ENCODE measurements at places on chromosomes 13 and 19. TPM values are rescaled to one million over a fixed set of nuclear protein-coding genes. Genes with fewer than 3 reads are reported as not detected.
A peak's percentile ranks its signal among the peaks of the same experiment; 100 is the strongest.

The ZSCAN5A gene
- 7.7 TPM for total RNA-seq

The FSD1 gene
- 19.7 TPM for total RNA-seq

DNA sequence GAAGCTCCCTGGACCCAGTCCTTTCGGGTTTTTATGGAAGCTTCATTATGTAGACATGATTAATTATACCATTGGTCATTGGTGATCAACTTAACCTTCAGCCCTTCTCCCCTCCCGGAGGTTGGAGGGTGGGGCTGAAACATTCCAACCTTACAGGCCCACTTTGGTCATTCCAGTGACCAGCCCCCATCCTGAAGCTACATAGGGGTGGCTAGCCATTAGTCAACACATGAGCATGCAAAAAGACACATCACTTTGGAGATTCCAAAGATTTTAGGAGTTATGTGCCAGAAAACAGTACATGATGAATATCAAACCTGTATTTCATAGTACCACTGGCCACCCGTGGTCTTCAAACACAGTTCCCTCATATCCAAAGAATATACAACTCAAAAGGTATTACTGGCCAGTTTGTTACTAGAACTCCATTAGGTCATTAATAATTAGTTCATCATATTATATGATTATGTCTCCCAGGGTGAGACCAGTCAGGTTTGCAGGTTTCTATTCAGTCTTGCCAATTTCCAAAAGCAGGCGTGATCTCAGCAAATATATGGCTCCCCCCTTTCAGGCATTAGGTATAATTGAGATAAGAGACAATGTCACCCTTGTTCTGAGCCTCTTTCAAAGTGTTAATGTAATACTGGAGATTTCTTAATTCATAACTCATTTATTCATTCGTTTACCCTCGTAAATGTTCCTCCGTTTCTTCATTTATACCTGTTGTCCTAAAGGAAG is 11.1 kb downstream of the PPP5C start:
- H3K4me3 ChIP-seq, result no peak overlapping the region
- no peaks in the 10 kb centered on the region for H3K27me3 ChIP-seq
- no peak for DNase-seq
- no peak overlapping the region for H3K27ac ChIP-seq

DNA sequence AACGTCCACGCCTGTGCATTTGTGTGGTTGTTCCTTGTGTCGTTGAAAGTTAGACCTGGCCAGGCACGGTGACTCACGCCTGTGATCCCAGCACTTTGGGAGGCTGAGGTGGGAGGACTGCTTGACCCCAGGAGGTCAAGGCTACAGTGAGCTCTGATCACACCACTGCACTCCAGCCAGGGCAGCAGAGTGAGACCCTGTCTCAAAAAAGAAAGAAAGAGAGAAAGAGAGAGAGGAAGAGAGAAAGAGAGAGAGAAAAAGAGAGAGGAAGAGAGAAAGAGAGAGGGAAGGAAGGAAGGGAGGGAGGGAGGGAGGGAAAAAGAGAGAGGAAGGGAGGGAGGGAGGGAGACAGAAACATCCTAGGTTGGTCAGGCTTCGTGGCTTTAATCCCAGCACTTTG is 5.1 kb downstream of the ZNF114 start:
- H3K4me3 ChIP-seq, result no peak overlapping the region
- H3K36me3 ChIP-seq, result no peaks in the 10 kb centered on the region
- H3K4me1 ChIP-seq, result peaks cover 5% of the 10 kb centered on the region

- H3K4me1 ChIP-seq, result peaks cover 42% of the 10 kb centered on the region
- H3K27me3 ChIP-seq, result no peaks in the 10 kb centered on the region
- H3K4me3 ChIP-seq, result peak overlapping the region; percentile 56
- no peak for DNase-seq
Measured at GRCh38 chr13:29817604-29818378, 32.6 kb downstream of the UBL3 start.

DNA sequence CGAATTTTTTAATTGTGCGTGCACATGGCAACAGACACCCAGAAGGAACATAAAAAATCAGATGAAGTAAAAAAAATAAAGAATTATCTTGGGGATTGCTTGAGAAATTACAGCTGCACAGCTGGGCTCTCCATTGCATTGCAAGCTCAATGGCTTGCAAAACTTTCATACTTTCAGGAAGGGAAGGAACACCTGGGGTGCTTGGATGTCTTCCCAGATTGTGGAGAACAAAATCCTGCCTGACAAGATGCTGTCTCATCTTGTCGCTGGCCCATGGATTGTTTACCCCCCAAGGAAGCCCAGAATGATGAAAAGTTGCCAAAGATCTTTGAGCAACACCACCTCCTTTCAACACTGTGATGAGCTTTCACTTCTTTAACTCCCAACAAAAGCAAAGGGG is 11.0 kb upstream of the CASP14 start:
- no peak for DNase-seq
- H3K4me3 ChIP-seq, result no peak overlapping the region
- peaks cover 20% of the 10 kb centered on the region for H3K27me3 ChIP-seq
- no peaks in the 10 kb centered on the region for H3K36me3 ChIP-seq
- no peak overlapping the region for H3K27ac ChIP-seq

- DNase-seq, result no peak
- H3K4me3 ChIP-seq, result peak overlapping the region; percentile 87
- peaks cover 27% of the 10 kb centered on the region for H3K4me1 ChIP-seq
- peaks cover 43% of the 10 kb centered on the region for H3K36me3 ChIP-seq
Measured at GRCh38 chr19:17512574-17512939, 1.1 kb downstream of the PGLS start.

- H3K36me3 ChIP-seq, result peaks cover 8% of the 10 kb centered on the region
- DNase-seq, result peak; percentile 66
- H3K27me3 ChIP-seq, result no peaks in the 10 kb centered on the region
- peak within 1 kb of the TSS; percentile 86 for H3K27ac ChIP-seq
Measured at GRCh38 chr13:49585220-49586157, at the start of gene RCBTB1. TSS of gene RCBTB1 (minus strand) at chr13:49585558. CDS start at chr13:49567279, 18,279 bp downstream.

DNA sequence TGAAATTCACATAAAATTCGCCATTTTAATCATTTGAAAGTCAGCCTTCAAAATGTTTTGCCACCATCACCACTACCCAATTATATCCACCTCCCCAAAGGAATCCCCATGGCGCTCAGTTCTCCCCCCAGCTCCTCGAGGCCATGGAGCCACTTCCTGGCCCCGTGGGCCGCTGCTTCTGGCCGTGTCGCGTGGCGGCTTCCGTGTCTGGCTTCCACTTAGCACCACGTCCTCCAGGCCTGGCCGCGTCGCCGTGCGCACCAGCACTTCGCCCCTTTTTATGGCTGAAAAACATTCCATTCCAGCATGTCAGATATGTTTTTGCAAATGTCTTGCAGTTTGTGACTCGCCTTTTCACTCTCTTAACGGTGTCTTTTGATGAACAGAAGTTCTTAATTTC is 46.7 kb upstream of the DCUN1D2 start:
- H3K27me3 ChIP-seq, result no peaks in the 10 kb centered on the region
- H3K36me3 ChIP-seq, result peaks cover 14% of the 10 kb centered on the region
- no peak for DNase-seq
- H3K4me1 ChIP-seq, result no peaks in the 10 kb centered on the region

DNA sequence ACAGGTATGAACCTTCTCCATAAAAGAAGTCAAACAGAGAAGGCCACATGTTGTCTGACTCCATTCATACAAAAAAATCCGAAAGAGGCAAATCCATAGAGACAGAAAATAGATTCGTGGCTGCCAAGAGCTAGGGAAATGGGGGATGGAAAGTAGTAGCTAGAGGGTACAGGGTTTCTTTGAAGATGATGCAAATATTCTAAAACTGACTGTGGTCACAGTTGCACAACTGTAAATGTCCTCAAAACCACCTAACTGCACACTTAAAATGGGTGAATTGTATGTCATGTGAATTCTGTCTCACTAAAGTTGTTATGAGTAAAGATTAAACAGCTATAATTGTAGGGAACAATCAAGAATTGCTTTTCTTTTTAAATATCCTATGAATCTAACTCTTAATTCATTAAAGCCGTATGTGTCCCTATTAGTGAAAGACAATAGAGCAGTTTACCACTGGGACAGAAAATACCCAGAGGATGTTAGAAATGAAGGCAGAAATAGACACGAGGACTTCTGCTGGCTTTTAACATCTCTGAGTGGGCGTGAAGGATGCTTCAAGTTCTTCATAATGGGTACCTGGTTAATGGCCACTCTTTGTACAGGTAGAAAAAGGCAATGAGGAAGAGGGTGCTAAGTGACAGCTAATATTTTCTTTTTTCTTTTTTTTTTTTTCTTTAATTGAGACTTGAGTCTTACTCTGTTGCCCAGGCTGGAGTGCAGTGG is 21.2 kb downstream of the INSR start:
- no peaks in the 10 kb centered on the region for H3K36me3 ChIP-seq
- H3K4me1 ChIP-seq, result no peaks in the 10 kb centered on the region

- H3K27ac ChIP-seq, result no peak overlapping the region
- H3K36me3 ChIP-seq, result no peaks in the 10 kb centered on the region
- H3K4me1 ChIP-seq, result no peaks in the 10 kb centered on the region
- H3K4me3 ChIP-seq, result no peak overlapping the region
Measured at GRCh38 chr13:26658448-26659385, 101.2 kb downstream of the WASF3 start.

All from activated CD8-positive, alpha-beta T cell treated with anti-CD3 and anti-CD28 coated beads for 36 hours (primary cell).